ENCODE measurements at places on chromosomes 3 and 15. TPM values are rescaled to one million over a fixed set of nuclear protein-coding genes. Genes with fewer than 3 reads are reported as not detected.
A peak's percentile ranks its signal among the peaks of the same experiment; 100 is the strongest.

GRCh38 chr15:78767331-78767951 lies 43.8 kb downstream of the ADAMTS7 start:
- no peak for DNase-seq

DNA sequence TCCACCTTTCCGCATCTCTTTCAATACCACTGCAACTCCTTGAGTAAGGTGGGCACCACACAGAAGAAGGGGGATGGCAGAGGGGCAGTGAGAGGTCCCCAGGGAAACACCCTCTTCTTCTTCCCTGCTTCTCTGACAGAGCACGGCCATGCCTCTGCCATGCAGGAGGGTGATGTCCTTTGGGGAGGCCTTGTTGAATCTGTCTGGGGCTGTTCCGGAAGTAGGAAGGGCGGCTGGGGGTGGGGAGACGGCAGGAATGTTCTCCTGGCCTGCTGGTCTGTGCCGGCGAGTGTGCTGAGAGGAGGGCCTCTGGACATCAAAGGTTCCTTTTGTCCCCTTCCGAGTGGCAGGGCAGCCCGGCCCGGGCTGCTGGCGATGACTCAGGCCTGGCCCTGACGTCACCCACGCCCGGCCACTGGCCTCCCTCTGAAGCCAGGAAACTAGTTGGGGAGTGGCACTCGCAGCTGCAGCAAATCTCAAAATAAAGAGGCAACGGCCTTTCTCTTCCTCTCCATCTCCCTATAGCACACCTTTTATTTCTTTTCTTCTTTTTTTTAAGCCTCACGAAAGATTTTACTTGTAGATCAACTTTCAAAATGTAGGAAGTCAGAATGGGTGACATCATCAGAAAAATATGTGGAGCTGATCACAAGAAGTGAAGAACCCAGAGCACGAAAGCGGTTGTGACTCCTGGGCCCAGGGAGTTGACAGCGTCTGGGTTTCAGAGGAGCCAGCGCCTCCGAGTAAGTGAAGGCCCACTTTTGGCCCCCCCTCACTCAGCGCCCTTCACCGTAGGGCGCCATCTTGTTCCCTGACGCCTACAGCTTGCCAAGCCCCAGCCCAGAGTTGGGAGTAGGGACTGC lies at the start of gene ZBTB38:
TSS of gene ZBTB38 (plus strand) at position 443 of the 863 bp plus-strand sequence. CDS start 73,885 bp downstream, outside the sequence.
- no peak for DNase-seq

GRCh38 chr3:189276444-189277219 lies 104.9 kb downstream of the TPRG1 start:
- DNase-seq: no peak

DNA sequence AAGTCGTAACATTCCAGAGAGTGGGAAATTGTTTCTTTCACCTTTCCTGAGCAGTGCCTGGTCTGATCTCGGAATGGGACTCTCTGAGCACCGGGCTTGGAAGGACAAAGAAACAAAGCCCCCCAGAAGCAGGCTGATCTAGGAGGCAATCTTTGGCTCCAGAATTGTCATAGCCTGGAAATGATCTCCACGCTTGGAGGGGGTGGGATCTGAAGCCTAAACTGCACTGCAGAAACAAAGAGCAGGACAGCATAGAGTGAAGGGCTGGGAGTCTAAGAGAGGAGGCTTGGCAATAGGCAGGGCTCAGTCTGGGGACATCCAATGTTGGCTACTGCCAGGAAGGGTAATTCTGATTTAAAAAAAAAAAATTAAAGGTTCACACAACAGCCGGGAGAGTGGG lies 1.9 kb downstream of the CRABP1 start:
- no peak for DNase-seq

- no peak for DNase-seq
Observed at GRCh38 chr15:65558336-65558735, 28.1 kb downstream of the HACD3 start.

PLCL2 gene
- total RNA-seq: 60.5 TPM

IGSF10 gene
- total RNA-seq: not detected

DNA sequence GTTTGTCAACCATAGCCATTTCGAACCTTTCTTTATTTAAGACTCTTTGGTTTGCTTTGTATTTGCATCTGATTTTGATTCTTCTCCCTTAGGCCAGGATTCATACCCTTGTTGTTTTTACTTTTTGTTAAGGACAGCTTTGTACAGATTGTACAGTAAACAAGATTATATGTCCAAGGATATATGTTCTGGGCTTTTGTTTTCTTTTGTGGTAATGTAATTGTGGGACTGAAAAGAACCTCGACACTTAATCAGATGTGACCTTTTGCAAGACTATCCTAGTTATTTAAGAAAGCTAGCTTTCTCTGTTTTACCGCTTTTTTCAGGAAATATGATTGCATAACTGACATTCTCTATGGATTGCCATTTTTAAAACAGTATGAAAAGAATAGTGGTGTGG lies 67.0 kb upstream of the SAMMSON start:
- DNase-seq: no peak

DNA sequence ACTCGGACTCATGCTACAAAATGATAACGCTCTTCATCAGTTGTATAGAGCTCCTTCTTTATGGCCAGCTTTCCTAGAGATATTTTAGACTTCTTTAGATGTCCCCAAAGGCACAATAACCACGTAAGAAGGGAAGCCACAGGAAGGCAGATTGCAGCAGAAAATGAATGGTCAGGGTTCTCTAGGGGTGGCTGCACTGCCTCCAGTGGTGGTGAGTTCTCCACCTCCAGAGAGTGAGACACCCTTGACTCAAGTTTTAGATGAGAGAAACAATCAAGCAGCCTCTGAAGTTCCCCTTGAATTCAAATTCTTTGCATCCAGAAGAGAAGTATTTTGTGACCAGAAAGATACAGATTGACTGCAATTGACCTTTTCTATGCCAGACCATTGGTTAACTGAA lies 191.5 kb downstream of the TP63 start:
- no peak for DNase-seq

DNA sequence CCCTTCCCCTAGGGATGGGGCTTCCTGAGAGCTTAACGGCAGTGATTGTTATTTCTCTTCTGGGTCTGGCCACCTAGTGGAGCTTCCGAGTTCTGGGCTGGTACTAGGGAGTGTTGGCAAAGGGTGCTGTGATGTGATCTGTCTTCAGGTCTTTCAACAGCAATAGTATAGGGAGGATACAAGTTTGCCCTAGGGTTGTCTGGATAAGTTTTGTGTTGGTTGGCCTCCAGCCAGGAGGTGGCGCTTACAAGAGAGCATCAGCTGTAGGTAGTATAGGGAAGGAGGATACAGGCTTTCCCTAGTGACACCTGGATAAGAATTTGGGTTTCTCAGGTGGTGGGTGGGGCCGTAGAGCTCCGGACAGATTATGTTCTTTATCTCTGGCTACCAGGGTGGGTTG lies 19.2 kb upstream of the CPOX start:
- DNase-seq: no peak

DNA sequence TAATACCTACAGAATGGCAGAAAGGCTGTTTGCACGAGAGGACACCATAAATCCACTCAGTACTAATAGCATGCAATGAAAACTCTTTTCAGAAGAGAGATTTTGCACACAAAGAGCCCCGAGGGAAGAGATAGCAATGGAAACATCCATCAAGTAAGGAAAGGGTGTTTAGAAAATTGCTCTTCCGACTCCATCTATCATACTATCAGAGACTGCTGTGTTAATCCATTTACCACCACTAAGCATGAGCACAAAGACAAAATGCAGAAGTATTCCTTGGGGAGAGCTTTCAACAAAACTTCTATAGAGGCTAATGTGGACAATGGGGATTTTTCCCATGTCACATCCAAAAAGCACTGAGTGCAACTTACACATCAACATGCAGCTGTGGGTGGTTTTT lies 72.1 kb upstream of the PLAAT1 start:
- DNase-seq: no peak

GRCh38 chr3:136893848-136894443 lies 31.9 kb downstream of the NCK1 start:
- no peak for DNase-seq

AGBL1 gene
- not detected for total RNA-seq

DNA sequence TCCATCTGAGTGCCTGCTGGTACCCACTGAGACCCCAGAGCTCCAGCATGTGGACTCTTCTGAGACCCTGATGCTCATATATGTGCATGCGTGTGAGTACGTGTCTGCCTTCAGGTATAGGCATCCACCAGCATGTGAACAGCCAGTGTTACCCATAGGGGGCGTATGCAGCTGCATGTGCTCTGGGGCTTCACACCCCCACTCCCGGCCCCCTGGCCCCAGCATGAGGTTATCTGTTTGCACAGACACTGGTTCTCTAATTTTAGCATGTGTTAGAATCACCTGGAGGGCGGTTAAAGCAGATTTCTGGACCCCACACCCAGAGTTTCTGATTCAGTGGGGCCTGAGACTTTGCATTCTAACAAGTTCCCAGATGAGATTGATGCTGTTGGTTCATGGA lies 824 bp upstream of the CILP start:
- DNase-seq: no peak

GRCh38 chr3:149131589-149131988 lies 2.2 kb downstream of the HPS3 start:
- no peak for DNase-seq

ZNF620 gene
- total RNA-seq: 6.4 TPM

DNA sequence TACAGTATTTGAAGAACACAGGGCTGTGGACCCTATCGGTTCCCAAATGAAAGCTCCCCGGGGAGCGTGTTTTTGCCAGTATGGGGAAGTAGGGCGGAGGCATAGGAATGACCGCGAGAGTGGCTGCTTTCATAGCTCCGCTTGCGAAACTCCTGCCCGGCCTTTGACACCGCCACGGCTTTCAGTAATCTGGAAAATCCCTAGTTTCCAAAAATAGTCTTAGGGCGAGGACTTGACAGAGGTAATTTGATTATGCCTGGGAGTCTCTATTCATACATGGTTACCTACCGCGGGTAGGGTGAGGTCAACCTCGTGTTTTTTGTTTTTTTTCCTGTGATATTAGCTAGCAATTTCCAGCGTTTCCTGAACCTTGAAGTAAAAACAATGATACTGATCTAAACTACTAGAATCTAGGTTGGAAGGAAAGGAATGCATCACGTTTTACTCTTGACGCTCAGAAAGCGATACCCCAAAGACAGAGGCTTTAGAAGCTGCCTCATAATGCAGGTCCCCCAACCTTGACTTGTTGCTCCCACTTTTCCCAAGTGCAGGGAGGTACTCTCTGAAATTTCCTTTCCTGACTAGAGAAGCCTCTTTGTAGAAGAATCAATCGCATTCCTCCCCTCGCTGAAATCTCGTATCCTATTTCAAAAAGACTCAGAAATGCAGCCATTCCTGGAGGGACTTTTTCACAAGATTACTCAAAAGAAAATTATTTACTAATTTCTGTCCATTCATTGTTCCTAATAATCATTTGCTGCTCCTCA lies 894 bp upstream of the CCNL1 start:
- no peak for DNase-seq

GUCA1C gene
- total RNA-seq: not detected

DNA sequence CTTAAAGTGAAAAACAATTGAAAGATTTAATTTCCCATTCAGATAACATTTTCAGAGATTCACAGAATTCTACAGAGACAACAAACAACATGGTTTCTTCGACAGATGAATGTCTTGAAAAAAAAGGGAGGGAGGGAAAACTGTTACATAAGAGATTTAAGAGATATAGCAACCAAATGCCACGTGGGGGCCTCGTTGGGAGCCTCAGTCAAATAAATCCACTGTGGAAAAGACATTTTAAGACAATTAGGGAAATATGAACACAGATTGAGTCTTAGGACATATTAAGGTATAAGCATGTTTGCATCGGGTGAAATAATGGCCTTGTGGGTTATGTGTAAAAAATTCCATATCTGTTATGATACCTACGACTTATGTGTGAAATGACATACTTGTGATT lies 5.0 kb upstream of the PRRT3 start:
- DNase-seq: no peak

PFKFB4 gene
- 3.0 TPM for total RNA-seq

CDCP1 gene
- 0.81 TPM for total RNA-seq

GRCh38 chr15:43239732-43240491 lies 19.1 kb upstream of the EPB42 start:
- no peak for DNase-seq

GRCh38 chr3:2061360-2061759 lies 37.3 kb upstream of the CNTN4 start:
- DNase-seq: no peak

DRD3 gene
- not detected for total RNA-seq

DNA sequence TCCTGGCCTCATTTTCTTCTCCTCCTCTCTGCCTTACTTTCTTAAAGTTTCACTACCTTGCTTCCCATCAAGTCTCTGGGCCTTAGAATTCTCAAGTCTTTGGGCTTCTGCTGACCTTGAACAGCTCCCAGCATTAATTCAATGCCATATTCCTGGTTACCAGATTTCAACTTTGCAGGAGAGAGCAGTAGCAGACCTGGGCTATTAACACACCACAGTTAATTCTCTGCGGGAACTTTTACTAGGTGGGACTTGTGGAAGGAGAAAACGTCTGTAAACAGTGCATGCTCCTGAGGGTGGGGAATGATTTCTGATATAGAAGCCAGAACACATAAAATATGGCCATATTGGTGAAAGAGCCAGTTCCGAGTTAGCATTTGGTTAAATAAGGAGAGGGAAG lies 214.6 kb downstream of the MEIS2 start:
- no peak for DNase-seq

DNA sequence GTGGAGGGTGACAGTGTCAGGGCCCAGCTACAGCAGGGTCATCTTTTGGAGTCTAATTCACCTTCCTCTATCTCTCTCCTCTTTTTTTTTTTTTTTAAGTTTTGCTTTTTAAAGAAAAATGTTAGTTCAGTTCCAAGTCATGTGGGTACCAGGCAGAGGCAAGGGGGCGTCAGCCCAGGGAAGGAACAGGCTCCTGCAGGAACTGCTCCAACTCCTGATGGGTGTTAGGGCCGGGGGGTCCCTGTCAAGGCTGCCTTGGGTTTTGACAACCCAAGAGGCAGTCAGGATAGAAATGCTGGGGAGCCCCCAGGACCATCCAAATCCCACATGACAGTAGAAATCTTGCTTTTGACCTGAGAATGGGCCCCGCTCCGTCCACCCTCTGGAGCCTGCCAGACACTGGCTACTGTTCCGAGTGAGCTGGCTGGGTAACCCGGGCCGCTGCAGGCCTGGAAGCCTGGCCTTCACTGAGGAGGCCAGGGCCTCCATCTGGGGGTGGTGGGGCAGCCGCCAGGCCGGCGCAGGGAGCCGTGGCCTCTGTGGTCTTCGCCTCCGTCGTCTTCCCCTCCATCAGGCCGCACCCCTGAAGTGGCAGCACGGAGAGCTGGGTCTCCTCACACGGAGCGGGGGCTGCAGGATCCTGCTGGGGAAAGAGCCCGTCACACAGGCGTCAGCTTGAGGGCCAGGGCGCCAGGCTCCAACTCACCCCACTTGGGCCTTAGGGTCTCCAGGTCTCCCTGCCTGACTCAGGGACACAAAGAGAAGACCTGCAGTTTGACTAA lies 24.2 kb downstream of the RNU5B-1 start:
- DNase-seq: no peak

- no peak for DNase-seq
Observed at GRCh38 chr3:32897001-32897601, 54.3 kb upstream of the CCR4 start.

- DNase-seq: no peak
Observed at GRCh38 chr3:176867681-176868663, 329.3 kb downstream of the TBL1XR1 start.

GRCh38 chr3:169146866-169147237 lies 516.7 kb downstream of the MECOM start:
- DNase-seq: peak; percentile 7

Data from naive thymus-derived CD4-positive, alpha-beta T cell (primary cell).